M059J (cell line): ENCODE measurements at places on chromosomes 7 and 10. TPM values are rescaled to one million over a fixed set of nuclear protein-coding genes. Genes with fewer than 3 reads are reported as not detected.

Gene TMEM273
- total RNA-seq, result not detected in 2 replicates

Gene CYP26A1
- total RNA-seq, result not detected in 2 replicates

Gene ADAP1
- total RNA-seq, result 0.37 and 0.84 TPM in 2 replicates

Gene GCC1
- total RNA-seq, result 12.0 and 19.6 TPM in 2 replicates

Gene TAC1
- total RNA-seq, result not detected in 2 replicates

DNA sequence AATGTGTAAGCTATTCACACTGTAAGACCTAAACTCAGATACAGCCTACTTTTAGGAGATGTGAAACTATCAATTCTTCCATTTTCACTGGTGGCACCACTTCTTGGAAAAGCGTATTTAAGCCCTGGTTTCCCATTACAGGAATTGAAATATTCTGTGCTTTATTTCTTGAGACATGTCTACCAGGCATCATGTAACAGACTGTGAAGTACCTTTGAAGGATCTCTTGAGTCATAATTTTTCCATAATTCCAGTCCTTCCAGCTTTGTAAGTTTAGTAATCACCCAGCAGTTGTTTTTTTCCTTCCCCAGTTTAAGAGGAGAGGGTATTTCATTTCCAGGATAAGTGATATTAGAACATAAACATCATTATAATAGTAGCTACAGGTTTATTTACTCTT, 186.0 kb upstream of the PRPS1L1 start:
- DNase-seq, result no peak

DNA sequence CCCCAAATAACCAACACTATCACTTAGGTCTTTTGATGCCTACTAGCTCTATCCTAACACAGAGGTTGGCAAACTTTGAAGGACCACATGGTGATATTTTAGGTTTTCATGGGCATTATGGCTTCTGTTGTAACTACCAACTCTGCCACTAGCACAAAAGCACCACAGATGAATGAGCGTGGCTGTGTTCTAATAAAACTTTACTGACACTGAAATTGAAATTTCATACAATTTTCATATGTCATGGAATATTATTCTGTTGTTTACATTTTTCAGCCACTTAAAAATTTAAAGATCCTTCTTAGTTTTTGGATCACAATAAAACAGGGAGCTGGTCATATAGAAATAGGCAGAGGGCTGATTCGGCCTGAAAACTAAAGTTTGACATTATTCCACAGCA, 26.4 kb downstream of the CBX3 start:
- DNase-seq, result no peak

GRCh38 chr7:77537136-77537777, at the start of gene PTPN12:
Gene PTPN12, plus strand, starts transcription at chr7:77537295. Its CDS starts 252 bp downstream, at chr7:77537547.
- peak; percentile 86 for DNase-seq
